Activated gamma-delta T cell treated with anti-CD3 and anti-CD28 coated beads, Interleukin-2, amount 50 U/mL, for 16 hours (primary cell): ENCODE measurements at places on chromosomes 3 and 15.

- DNase-seq, result no peak
Measured at GRCh38 chr15:99857836-99858235, 124.6 kb upstream of the LYSMD4 start.

DNA sequence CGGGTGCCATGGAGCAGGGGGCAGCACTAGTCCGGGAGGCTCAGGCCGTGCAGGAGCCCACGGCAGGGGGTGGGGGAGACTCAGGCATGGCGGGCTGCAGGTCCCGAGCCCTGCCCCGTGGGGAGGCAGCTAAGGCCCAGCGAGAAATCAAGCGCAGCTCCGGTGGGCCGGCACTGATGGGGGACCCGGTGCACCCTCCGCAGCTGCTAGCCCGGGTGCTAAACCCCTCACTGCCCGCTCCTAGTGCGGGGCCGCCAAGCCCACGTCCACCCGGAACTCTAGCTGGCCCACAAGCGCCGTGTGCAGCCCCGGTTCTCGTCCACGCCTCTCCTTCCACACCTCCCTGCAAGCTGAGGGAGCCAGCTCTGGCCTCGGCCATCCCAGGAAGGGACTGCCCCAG lies 49.6 kb upstream of the SOX14 start:
- no peak for DNase-seq

DNA sequence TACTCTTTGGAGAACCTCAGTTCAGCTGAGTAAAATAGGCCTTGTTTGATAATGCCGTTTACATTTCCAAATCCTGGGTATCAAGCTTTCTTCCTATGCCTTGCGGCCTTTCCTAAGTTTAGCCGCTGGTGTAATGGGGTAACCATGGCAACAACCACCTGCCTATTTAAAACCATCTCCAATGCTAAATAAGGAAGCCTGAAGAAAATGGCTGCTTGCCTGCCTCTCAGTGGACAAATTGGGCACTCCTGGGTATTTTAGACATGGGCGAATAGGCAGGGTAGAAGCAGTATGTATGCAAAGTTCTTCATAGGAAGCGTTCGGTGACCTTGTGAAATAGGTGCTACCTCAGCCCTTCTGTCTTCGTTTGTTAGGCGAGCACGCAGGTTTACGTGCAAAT lies 122.7 kb downstream of the DGKG start:
- no peak for DNase-seq

DNA sequence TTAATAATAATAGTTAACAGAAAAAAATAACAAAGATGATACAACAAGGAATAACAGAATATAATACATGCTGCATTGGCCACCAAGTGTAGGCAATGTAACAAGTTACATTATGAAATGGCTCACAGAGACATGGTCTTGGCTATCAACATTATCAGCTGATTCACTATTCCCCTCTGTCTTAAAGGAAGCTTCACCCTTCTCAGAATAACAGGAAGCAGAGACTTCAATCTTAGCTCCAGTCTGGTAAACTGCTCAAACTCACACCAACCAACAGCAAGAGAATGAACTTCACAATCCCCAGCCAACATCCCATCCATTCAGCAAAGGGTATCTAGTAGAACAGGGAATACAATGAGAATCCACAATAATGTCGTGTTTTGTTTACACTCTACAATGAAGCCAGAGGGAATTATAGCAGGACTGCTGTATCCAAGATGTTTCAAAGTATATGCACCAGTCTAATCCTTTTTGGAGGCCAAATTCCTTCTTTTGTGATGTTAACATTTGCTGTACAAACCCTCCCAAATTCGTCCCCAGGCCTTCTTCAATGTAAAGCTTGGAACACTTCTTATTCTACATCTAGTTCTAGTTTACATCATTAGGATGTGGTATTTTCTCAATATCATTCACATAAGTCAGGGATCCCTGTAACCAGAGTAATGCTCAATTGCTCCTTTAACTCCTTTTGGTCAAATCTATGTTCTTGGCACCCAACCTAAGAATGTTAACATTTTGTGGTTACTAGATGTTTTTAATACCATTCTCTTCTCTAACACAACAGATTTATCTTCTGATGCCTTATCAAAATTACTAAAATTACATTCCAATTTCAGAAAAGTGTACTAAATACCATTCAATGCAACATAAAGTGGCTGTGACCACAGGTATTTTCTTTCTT lies 52.4 kb upstream of the CMSS1 start:
- no peak for DNase-seq

GRCh38 chr3:57226176-57226575 lies 1.4 kb upstream of the APPL1 start:
- no peak for DNase-seq

DNA sequence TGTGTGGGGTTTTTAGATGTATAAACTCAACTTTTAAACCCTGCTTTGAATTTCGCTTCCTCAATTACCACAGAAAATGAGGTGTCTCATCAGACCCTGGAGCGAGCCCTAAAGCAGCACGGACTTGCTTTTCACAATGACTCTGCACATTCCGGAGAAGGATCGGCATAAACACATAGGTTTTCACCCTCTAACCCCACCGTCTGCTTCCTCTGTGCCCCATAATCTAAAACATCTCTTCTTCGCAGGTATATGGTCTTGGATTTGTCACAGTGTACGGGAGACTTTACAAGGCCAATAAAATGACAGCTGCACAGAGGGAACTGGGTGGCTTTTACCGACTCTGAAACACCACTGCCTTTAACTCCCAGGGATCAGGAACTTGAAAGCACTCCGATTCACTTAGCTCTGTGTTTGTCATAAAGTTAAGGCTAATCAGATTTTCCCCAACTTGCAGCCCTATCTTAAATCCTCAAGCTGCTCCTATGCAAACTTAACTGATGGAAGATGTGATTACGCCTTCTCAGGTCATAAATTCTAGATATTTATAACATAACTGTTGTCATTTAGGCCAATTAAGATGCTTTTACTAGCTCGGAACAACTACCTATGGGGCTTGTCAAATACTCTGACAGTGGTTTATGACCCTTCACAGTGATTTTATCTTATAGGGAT lies 133.4 kb upstream of the WNT5A start:
- DNase-seq, result no peak

- no peak for DNase-seq
Measured at GRCh38 chr3:152676810-152677379, 158.0 kb upstream of the P2RY1 start.

GRCh38 chr3:181687190-181687589 lies 24.5 kb upstream of the SOX2 start:
- no peak for DNase-seq

GRCh38 chr15:55980511-55980910 lies 12.9 kb downstream of the NEDD4 start:
- DNase-seq, result no peak

GRCh38 chr15:25175033-25175788 lies 220.4 kb downstream of the SNRPN start:
- no peak for DNase-seq

DNA sequence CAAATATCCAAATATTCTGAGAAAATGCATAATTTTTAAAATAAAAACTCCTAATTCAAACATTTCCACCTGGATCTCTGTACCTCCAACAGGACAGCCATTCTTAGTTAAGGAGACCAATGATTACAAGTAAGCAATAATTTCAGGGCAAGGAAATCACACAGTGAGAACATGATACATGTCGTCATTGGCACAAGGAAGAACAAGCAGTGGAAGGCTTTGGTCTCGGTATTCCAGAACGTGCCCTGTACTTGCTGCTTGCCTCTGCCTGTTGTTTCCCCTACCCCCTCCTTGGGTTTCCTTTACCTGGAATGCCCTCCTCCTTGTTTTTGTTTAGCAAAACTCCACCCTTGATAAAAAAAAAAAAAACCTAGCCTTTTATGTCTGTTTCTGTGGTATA lies 72.8 kb downstream of the PPM1L start:
- no peak for DNase-seq

DNA sequence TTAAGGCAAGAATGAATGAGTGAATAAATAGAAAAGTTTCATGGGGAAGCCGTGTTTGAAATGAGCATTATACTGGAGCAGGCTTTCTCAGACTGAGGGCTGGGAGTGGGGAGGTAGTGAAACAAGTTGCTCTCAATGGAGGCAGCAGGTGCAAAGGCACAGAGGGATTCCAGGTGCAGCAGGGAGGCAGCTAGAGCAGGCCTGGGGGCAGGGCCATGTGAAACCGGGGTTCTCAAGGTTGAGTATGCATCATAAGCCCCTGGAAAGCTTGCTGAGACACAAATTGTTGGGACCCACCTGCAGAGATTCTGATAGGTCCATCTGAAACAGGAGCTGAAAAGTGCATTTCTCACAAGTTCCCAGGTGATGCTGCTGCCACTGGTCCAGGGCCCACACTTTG lies 45.3 kb downstream of the BFSP2 start:
- no peak for DNase-seq

DNA sequence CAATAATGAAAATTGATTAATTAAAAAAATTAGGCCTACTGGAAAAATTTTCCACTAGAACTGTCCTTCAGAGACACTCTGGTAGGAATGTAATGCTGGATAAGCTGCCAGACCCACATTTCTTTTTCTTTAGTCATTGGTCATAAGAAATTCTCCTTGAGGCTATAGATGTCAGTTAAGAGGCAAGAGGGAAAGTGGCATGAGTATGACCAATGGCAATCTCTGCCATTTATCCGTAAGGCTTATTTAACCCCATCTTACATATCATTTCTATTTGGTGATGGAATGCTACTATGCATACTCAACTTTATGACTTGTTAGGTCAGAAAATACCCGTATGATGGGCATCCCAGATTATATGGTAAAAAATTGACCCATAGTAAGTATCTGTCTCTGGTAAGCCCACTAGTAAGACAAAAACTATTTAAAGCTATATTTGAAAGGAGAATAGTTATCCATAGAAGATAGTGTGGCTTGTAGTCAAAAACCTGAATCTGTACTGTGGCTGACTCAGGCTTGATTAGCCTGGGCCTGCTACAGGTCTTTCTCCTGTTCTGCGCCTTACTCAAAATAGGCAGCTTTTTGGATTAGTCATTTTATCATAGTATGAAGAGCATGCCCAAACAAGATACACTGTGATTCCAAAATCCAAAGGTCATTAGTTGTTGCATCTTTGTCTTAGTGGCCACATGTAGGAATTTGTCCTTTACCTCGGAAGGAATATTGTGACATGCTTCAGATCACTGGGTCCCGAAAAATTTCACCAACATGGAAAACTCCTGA lies 314.7 kb downstream of the PYDC2 start:
- no peak for DNase-seq

DNA sequence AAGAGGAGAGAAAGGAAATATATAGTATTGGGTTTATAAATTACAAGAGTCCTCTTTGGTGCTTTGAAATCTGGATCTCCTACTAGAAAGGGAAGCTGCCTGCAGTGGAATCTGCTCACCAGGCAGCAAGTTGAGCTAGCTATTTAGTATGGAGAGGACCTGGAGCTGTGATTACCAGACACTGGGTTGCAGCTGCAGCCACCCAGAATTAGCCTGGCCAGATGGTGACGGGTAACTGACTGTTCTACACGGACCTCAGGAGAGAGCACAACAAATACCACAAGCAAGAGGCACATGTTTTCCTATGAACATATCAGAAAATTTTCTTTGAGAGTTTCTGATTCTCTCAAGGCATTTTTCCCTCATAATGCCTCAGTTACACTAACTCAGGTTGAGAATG lies 46.5 kb downstream of the SYNPR start:
- DNase-seq, result no peak

DNA sequence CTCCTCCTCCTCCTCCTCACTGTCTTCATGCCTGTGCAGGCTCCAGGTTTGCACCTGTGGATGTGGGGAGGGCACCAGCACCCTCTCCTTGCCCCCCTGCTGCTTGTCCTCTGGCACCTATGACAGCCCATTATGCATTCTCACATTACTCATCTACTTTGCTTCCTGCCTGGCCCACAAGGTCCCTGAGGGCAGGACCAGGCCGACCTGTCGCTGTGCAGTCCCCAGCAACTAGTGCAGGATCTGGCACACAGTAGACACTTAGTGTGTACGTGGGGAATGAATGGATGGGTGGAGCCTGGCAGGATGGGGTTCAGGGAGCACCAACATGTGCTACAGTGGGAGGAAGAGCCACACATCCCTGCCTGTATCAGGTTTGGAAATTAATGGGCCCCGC lies 58.3 kb upstream of the TMEM115 start:
- no peak for DNase-seq

GRCh38 chr3:162376761-162377160 lies 880.2 kb downstream of the OTOL1 start:
- DNase-seq, result no peak

DNA sequence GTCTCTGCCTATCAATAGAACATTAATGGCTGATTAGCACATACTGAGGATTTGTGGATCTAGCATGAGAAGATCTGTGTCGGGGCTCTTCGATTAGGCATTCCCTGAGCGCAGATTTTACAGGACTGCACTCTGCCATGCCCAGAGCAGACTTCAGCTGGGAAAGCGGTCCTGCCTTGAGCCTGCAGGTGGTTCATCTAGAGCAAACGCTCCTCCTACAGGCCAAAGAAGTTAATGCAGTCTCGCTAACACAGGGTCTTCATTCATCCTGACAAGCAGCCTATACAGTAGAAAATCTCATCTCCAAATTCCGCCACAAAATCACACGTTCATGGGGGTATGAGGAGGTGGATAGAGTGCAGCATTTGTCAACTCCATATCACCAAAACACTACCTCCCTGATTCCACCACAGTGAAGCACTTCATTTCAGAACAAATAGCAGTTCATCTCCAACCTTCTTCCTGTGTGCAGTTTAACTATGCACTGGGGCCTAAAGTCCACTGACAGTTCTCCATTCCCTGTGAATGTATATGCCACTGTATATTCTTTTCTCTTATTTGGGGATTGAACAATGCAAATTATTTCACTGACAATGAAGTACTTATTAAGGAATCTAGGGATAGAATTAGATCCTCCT lies 405.8 kb downstream of the IGSF11 start:
- DNase-seq, result no peak

DNA sequence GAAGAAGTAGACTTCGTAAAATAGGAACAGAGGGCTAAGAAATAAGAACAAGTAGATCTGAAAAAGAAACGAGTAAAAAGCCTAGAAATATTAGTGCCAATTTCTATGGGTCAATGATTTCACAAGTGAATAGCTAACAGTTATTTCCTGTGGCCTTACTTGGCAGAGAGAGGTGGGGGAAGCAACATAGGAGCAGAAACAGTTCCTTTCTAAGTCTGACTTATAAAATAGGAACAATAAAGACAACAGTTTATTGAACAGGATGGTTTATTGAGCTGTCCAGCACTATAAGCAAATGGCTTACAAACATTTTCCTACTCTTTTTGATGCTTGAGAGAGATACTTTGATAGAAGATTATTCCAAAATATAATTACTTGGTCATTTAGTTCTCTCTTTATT lies 37.9 kb downstream of the AGTR1 start:
- DNase-seq, result no peak

GRCh38 chr3:149145356-149145755 lies 15.9 kb downstream of the HPS3 start:
- DNase-seq, result no peak
